ENCODE measurements at places on chromosomes 1 and 21.

GRCh38 chr1:117622726-117623125 lies 16.9 kb downstream of the TENT5C start:
- peak; percentile 35 for DNase-seq

DNA sequence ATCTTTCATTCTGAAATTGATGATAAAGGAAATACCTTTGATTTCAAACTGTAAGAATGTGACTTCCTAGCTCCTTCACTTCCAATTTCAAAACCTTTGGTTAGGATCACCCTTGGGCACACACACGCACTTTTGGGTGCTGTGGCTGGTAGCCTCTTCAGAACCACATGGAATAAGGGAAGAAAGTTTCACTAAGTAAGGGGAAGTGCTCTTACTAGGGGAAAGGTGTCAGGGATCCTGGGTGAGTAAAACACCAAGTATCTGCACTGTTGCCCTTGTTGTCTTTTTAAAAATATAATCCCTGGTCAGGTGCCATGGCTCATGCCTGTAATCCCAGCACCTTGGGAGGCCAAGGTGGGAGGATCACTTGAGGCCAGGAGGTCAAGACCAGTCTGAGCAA lies 132.4 kb downstream of the SDCCAG8 start:
- peak; percentile 20 for DNase-seq

GRCh38 chr1:24948079-24948827 lies 18.2 kb upstream of the RUNX3 start:
- DNase-seq, result no peak

GRCh38 chr1:82165304-82165703 lies 364.6 kb downstream of the ADGRL2 start:
- no peak for DNase-seq

Data from MV-4-11 (cell line).